Cortex of kidney (tissue), 1 donor: ENCODE measurements at places on chromosomes 6 and 20.

- no peak for DNase-seq
Measured at GRCh38 chr20:22826306-22827230, 208.5 kb upstream of the SSTR4 start.

DNA sequence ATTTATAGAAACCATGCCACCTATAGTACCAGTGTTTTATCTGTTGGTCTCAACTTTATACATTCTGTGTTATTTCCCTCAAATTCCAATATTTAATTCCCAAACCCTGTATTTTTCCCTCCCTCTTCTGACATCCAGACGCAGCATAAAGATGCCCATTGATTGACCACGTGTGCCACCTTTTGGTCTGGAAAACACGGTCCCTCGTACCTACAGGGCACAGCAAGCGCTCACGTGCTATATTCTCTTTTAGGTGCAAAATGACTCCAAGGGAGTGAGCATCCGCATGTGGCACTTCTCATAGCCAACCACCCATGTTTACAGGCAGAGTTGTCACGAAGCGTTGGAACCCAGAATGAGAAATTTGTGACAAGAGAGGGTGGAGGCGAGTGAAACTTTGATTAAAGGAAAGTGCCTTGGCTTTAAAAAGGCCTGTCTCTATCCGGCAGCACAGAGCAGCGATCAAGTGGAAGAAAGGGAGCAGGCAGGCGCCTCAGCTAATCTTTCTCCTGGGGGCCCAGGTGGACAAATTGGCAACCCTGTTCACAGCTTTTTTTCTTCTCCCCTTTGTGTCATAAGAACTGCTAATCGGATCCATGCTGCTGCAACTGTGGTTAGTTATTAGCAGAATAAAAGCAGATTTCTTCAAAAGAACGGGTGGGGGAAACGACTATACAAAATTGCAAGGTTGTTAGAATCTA is 225.9 kb downstream of the TMEM242 start:
- DNase-seq: no peak

DNA sequence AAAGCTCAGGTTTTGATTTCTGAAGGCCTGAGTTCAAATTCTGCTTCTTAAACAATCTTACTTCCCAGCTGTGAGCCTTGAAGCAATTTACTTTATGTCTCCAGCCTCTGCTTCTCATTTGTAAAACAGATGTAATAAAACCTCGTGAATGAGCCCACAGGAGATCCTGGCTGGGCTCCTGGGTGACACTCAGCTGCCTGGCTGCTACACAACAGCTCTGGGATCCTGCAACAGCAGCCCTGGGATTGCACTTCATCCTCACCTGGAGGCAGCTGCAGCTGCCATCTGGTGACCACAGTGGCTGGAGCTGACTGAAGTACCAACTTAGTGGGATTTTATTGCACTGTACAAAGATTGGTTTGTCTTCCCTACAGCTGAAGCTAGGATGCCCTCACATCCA is 98.6 kb downstream of the NDUFAF5 start:
- no peak for DNase-seq

DNA sequence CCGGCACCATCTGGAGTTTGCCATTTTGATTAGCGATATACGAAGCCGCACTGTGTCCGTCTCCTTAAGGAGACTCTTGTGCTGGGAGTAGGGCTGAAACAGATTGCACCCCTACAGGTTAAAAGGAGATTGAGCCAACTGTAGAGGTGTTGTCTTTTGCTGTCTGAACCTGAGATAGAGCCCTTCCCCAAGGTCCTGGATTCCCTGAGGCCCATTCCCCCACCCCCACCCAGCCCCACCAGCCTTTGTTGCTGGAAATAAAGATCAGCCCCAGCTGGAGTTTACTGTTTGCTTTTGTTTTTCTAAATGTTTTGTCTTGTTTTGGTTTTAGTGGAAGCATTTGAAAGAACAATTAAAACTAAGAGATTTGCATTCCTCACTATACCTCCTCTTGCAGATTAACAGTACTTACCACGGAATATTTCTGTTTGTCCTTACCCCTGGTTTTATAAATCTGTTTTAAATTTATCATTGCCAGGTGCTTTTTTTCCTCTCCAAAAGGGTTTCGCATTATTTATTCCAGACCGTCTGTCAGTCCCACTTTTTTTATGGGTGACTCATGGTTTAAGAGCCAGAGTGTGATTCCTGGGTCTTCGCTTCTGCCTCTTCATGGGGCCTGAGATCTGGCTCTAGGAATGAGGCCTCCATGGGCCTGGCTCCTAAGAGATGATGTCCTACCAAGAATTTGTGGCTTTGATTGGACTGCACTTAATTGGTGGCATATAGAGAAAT is 169.2 kb downstream of the DTNBP1 start:
- DNase-seq: no peak

- no peak for DNase-seq
Measured at GRCh38 chr6:73640179-73640750, 13.5 kb downstream of the SLC17A5 start.

DNA sequence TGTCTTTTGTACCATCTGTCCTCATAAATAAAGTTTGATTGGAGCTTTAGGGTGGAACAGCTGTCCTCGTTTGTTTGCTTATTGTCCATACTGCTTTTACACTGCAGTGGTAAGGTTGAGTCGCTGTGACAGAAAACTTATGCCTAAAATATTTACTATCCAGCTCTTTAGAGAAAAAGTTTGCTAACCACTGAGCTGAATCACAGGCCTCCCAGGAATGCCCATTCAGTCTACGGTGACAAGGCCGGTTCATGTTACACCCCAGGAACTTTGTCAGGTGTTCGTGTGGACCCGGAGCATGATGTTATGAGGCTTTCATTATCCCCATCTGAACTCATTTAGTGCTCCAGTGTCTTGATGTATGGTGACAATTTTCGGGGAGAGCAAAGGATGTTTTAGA is 401.1 kb downstream of the SAMD5 start:
- DNase-seq: no peak

DNA sequence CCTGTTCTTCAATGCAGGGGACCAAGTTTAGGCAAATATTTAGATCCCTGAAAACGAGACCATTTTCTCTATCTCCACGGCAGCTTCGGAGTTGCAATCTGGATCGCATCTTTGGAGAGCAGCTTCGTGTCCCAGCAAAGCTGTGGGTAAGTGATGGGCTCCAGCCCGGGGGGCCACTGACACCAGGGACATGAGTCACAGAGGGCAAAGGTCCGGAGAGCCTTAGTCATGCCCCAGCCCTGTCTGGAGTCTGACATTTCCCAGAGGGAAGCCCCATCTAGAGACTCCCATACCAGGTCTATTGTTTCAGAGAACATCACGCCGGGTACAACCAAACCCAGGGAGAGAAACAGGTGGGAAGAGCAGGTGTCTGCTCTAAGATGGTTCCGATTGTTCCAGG is 95.9 kb downstream of the NFATC2 start:
- no peak for DNase-seq
